ENCODE measurements at places on chromosomes 16 and 17. TPM values are rescaled to one million over a fixed set of nuclear protein-coding genes. Genes with fewer than 3 reads are reported as not detected.

Gene MYCBPAP
- not detected for polyA plus RNA-seq

Gene TMEM106A
- polyA plus RNA-seq = 2.3 TPM

Gene ADORA2B
- polyA plus RNA-seq = 0.31 TPM

Gene PIMREG
- polyA plus RNA-seq = 0.10 TPM

Gene NDUFAF8
- 67.4 TPM for polyA plus RNA-seq

Gene SYCE1L
- polyA plus RNA-seq = 0.69 TPM

Gene CACNG1
- not detected for polyA plus RNA-seq

Gene CRYM
- 2.3 TPM for polyA plus RNA-seq

Gene CYB5D1
- polyA plus RNA-seq = 8.8 TPM

Gene NUP93
- 8.4 TPM for polyA plus RNA-seq

Gene CCL15
- 8.8 TPM for polyA plus RNA-seq

Gene RAB11FIP4
- polyA plus RNA-seq = 1.5 TPM

Gene SLC22A31
- polyA plus RNA-seq = 0.48 TPM

Gene TP53TG3C
- polyA plus RNA-seq = not detected

Gene E4F1
- polyA plus RNA-seq = 4.4 TPM

Gene KRTAP17-1
- polyA plus RNA-seq = not detected

Gene GPR139
- not detected for polyA plus RNA-seq

Gene PTX4
- polyA plus RNA-seq = not detected

Gene RND2
- 2.1 TPM for polyA plus RNA-seq

Gene NPIPA3
- polyA plus RNA-seq = not detected

Gene UMOD
- not detected for polyA plus RNA-seq

Gene TPSAB1
- polyA plus RNA-seq = 10.8 TPM

Gene SSTR5
- not detected for polyA plus RNA-seq

Gene MT4
- polyA plus RNA-seq = not detected

Gene TOM1L1
- 28.0 TPM for polyA plus RNA-seq

Gene CACNA1H
- 7.9 TPM for polyA plus RNA-seq

Gene FNDC8
- not detected for polyA plus RNA-seq

Gene SOX8
- polyA plus RNA-seq = not detected

Gene KRT27
- not detected for polyA plus RNA-seq

Gene CES2
- polyA plus RNA-seq = 173 TPM

Gene KRTAP1-1
- not detected for polyA plus RNA-seq

Gene HAP1
- polyA plus RNA-seq = 0.02 TPM

Gene CDH8
- polyA plus RNA-seq = not detected

Gene CRISPLD2
- 2.6 TPM for polyA plus RNA-seq

Data from liver (tissue), 10 donors.